ENCODE measurements at places on chromosomes 3 and 15.

DNA sequence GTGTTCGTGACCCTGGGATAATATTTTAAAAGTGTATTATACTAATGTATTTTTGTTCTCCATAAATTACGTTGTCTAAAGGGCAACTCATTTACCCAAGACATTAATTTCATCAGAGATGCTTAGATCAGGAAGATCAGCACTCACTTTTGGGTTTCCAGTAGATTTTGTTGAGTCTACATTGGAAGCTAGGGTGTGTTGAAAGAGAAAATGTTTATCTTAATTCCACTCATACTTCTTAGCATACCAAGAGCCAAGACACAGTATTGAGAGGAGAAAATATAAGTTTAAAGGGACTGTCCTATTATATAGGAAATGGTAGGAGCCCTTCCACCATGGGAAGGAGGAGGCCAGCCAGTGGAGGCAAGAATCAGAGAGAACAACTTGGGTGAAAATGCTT lies 412.9 kb upstream of the RGMA start:
- DNase-seq: no peak

DNA sequence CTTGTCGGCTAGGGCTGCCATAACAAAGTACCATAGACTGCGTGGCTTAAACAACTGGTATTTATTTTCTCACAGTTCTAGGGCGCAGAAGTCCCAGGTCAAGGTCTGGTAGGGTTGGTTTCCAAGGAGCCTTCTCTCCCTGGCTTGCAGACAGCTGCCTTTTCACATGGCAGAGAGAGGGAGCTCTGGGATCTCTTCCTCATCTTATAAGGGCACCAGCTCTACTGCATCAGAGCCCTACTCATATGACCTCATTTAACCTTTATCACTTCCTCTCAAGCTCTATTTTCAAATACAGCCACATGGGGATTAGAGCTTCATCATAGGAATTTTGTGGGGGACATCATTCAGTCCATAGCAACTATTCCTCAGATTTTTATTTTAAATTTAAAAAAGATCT lies 17.6 kb upstream of the PAQR9 start:
- DNase-seq: no peak

GRCh38 chr3:145259166-145259880 lies 901.7 kb downstream of the PLOD2 start:
- no peak for DNase-seq

GRCh38 chr3:185582871-185583270 lies 3.2 kb upstream of the SENP2 start:
- DNase-seq: no peak

DNA sequence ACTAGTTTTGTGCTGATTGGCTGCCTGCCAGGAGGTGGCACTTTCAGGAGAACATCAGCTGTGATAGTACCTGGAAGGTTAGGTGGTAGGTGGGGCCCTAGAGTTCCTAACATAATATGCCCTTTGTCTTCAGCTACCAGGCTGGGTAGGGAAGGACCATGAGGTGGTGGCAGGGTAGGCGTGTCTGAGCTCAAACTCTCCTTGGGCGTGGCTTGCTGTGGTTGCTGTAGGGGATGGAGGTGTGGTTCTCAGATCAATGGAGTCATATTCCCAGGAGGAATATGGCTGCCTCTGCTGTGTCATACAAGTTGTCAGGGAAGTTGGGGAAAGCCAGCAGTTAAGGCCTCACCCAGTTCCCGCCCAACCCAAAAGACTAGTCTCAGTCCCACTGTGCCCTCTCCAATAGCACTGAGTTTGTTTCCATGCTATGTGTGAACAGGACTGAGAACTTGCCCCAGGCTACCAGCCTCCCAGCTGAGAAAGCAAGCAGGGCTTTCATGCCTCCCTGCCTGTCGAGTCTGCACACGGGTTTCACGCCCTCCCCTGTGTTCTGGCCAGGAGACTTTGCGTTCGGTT lies 107.7 kb downstream of the CHCHD4 start:
- DNase-seq: no peak

All from AG04450 (cell line).